Hematopoietic multipotent progenitor cell treated with erythropoietin and hydrocortisone succinate and interleukin-3 and kit ligand, for 4 days (in vitro differentiated cells): ENCODE measurements at places on chromosomes 7 and 10.
A peak's percentile ranks its signal among the peaks of the same experiment; 100 is the strongest.

- DNase-seq, result no peak
These were observed 89.5 kb downstream of the ZNF467 start for GRCh38 chr7:149683898-149684297.

- no peak for DNase-seq
These were observed 139.9 kb downstream of the ARL4A start for GRCh38 chr7:12827219-12827821.

GRCh38 chr10:116833986-116834985 lies 15.0 kb upstream of the ENO4 start:
- DNase-seq, result no peak

- peak; percentile 81 for DNase-seq
These were observed 1.4 kb downstream of the EPHB4 start for GRCh38 chr7:100825751-100826513.

- DNase-seq, result no peak
These were observed 8.8 kb upstream of the LIMK1 start for GRCh38 chr7:74074770-74075169.

- peak; percentile 42 for DNase-seq
These were observed 67.0 kb downstream of the MAP3K8 start for GRCh38 chr10:30500963-30501504.

DNA sequence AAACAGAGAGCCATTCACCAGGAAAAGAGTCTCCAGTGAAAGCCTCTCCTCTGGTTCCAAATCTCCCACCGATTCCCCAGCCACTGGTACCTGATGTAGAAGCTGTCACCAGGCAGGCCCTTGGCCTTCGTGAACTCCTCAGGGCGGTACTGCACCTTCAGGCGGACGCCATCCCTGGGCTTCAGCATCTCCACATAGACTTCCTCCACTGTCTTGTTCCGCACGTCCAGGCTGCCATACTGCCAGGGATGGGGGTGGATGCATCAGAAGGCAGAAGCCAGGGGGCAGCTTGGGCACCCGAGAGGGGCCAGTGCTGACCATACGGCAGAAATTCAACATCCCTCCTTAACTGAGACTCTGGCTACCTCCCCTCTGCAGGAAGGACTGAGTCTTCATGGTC lies 118.8 kb downstream of the DLG5 start:
- DNase-seq, result no peak

- no peak for DNase-seq
These were observed 20.8 kb upstream of the ADAM12 start for GRCh38 chr10:126408953-126409641.

- no peak for DNase-seq
These were observed 52.1 kb upstream of the JCAD start for GRCh38 chr10:30111340-30112022.

GRCh38 chr7:132499065-132499464 lies 77.2 kb downstream of the PLXNA4 start:
- no peak for DNase-seq

- DNase-seq, result no peak
These were observed 82.0 kb downstream of the TMEM168 start for GRCh38 chr7:112708236-112708635.

DNA sequence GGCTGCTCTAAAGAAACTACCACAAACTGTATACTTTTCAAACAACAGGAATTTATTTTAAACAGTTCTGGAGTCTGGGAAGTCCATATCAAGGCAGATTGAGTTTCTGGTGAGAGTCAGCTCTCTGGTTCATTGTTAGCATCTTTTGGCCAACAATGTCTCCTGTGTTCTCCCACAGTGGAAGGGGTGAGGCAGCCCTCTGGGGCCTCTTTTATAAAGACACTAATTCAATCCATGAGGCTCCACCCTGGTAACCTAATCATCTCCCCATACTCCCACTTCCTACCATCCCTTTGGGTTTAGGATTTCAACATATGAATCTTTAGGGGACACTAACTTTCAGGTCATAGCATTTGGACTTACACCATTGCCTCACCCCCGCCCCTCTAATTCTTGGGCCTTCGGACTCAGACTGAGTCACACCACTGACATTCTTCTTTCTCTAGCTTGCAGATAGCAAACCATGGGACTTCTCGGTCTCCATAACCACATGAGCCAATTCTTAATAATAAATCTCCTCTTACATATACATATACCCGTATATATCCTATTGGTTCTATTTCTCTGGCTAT lies 64.3 kb upstream of the ANTXRL start:
- no peak for DNase-seq

- no peak for DNase-seq
These were observed 8.9 kb downstream of the COL17A1 start for GRCh38 chr10:104076743-104077160.

DNA sequence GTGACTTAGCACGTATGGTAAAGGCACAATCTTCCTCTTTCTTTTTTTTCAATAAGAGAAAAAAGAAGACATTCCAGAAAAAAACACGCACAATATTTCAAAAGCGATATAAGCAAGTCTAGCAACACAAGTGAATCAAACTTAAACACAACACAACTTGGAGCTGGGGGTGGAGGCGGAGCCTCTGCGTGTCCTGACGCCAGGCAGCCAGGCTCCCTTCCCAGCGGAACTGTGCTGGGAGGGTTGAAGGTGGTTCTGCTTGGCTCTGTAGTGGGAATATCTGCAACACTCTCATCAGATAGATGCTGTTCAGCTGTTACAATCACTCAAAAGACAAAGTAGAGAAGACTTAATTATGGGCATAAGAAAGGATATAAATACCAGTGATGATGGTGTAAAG lies 211.4 kb downstream of the WDR37 start:
- no peak for DNase-seq

DNA sequence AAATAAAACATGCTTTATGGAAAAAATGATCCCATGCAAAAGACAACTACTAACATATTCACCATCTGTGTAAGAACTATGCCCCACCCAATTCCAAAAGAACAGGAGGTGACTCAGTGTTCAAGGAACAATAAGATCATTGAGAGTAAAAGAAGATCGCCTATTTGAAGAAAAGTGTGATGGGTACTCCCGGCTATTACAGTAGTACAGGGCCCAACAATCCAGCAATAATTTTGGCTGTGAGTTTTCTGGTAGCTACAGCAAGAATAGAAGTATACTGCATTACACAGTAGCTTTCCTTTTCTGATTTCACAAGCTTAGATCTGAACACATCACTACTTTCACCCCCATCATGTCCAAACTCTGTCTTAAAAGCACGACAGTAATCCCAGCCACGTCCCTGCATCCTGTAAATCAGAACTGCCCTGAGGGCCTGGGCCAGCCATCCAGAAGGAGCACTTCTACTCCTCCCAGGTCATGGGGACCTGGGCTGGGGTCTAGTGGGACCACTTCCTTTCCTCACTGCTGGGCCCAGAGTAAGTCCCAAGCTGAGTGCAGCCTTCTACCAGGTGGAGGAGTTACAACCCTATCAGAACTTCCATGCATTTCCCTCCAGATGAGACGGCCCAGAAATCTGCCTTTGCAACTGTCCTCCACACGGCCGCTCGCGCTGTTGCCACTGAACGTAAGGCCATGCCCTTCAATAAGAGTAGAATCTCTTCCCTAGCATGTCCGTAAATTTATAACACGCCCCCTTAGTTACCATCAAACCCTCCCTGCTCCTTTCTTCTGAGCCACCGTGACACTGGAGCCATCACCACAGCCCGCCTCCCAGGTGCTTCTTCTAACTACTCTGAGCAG lies 7.9 kb downstream of the ESYT2 start:
- peak; percentile 72 for DNase-seq

- DNase-seq, result no peak
These were observed 446.6 kb downstream of the GFRA1 start for GRCh38 chr10:115826396-115826795.

DNA sequence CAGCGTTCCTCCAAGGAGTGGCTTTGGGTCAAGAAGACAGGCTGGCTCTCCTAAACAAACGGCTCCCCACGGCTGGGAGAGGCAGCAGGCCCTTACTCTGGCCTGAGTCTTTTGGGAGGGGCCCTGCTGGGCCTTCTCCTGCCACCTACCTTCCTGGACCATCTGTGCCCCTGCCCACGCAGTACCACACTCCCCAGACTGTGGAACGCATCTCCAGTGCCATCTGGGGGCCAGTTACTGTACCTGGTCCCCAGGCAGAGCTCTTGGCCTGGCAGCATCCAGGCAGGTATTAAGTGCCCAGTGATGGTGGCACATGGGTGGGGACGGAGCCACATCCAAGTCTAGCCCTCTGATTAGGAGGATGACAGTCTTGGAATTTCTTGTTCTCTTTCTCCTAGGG lies 14.4 kb downstream of the ALKBH4 start:
- peak; percentile 70 for DNase-seq

- DNase-seq, result peak; percentile 64
These were observed 3.2 kb downstream of the MAFK start for GRCh38 chr7:1533547-1534329.

DNA sequence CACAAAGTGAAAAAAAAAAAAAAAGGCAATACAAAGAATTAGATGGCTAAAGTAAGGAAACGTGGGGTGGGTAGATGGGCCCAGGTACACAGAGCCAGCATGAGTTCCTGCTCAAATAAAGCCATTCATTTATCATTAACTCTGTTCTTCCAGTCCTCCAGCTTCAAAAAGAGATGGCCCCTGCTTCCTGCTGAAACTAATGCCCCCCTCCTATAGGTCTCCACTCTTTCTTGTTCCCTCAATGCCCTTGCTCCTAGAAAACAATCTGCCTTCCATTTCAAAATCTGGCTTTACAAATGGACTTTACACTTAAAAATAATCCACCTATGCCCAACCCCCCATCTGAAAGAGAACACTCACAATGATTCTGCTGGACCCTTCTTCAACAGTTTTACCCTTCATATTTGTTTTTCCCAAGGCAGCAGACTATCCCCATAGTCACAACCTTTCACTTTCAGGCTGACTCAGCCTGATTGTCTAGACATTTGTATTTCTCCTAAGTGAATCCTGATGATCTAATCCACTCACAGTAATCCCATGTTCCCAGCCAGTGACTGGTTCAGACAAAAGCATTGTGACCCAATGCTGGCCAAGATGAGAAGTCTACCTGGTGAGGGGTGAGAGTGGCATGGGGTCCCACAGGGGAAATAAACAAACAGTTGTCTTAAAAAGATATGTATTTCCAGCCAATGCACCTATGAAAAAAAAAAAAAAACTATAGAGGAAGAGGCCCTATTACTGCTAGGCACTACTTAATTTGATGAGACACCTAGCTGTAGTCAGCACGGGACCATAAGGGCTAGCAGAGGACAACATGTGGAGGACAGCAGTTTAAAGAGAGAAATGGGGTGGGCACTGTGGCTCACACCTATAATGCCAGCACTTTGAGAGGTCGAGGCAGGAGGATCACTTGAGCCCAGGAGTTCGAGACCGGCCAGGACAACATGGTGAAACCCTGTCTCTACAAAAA lies 74.6 kb upstream of the GRID1 start:
- DNase-seq, result no peak

DNA sequence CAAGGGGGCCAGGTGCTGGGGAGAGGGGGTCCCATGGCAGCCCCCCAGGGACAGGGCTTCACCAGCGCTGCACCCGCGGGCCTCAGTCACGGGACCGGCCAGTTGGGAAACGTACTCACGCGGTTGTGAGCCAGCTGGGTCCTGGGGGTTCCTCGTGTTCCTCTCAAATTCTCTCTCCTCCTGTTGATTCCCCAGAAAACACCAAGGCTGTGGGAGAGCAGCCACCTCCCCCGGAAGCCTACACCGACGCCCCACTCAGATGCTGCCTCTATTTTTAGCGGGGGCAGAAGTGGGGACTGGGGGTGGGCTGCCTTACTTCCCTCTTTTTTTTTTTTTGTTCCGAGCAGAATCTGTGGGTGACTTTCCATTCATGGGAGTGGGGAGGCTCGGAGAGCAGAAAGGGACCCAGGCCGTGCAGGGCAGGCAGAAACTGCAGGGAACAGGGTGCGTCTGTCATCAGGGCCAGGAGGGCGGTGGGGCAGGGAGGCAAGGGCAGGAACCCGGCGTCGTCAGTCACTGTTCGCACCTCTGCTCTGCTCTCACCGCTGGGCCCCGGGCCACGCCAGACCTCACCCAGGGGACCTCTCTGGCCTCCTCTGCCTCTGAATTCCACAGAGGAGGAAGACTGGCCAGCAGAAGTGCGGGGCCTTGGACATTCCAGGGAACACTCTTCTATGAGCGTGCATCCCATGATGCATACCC lies 63.1 kb downstream of the CARD11 start:
- peak; percentile 49 for DNase-seq

DNA sequence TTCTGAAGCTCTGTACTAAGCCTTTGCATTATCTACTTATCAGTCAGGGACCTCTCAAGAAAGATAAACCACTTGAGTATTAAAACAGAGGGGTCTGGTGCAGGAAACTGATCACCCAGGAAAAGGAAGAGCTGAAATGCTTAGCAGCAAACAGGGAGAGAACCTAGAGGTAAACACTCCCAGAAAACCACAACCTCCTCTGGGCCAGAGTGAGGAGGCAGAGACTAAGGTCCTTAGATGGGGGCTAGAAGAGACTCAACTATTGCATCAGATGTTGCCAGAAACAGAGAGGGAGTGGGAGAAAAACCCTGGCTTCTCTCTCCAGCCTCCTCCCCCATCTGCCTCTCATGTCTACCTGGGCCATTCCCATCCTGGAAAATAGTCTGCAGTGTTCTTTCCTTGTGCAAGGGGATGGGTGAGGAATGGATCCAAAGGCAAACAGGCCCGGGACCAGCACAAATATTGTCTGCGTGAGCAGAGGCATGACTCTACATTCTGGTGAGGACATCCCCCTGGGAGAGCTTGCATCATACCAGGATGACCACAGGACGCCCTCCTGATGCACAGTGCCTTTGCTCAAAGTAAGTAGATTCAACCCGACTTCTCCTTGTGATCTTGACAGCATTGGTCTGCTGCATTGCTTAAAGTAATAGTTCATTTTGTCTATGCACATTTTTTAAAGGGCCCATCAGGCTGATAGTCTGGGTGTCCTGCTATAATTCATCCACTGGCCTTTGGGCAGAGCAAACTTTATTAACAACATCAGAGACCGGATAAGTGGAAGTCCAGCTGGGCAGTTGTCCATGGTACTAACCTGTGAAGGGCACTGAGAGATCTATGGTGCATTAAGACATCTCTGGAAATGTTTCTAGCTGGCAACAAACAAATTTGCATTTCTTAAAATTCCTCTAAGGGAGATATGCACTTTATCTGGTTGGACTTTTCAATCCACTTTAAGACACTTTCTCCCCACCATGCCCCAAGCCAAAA lies 22.4 kb upstream of the ODAD2 start:
- DNase-seq, result no peak

GRCh38 chr10:91311601-91312381 lies 91.3 kb downstream of the PCGF5 start:
- no peak for DNase-seq

GRCh38 chr10:87038286-87038717 lies 18.2 kb downstream of the FAM25A start:
- DNase-seq, result peak; percentile 83
